NCI-H2107 (cell line): ENCODE measurements at places on chromosomes 7 and 10.

DNA sequence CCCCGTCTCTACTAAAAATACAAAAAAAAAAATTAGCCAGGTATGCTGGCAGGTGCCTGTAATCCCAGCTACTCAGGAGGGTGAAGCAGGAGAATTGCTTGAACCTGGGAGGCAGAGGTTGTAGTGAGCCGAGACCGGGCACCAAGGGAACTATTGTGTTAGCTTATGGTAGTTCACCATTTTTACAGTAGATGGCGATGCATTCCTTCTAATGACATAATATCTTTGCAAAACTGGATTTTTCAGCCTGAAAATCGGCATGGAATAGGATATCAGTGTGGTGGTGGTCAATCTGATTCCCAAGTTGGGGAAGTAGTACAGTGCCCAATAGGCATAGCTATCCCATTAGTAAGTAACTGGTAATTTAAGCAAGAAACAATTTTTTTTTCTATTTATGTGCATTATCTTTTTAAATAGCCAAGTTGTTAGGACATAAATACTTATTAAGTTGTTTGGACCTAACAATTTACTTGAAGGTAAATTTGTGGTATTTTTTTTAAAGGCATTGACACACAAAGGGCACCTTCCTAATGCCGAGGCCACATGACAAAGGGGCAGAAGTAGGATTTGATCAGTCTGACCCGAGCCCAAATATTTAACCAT, 17.6 kb upstream of the IMPDH1 start:
- DNase-seq, result peak; percentile 29

- DNase-seq, result no peak
These were observed 2.3 kb upstream of the PAPSS2 start for GRCh38 chr10:87657371-87657770.

GRCh38 chr10:116007256-116007891, 265.6 kb downstream of the GFRA1 start:
- no peak for DNase-seq

- DNase-seq, result no peak
These were observed 40.6 kb upstream of the RBAK start for GRCh38 chr7:5005066-5005465.

GRCh38 chr10:10326116-10326515, 691.6 kb upstream of the CELF2 start:
- DNase-seq, result no peak

DNA sequence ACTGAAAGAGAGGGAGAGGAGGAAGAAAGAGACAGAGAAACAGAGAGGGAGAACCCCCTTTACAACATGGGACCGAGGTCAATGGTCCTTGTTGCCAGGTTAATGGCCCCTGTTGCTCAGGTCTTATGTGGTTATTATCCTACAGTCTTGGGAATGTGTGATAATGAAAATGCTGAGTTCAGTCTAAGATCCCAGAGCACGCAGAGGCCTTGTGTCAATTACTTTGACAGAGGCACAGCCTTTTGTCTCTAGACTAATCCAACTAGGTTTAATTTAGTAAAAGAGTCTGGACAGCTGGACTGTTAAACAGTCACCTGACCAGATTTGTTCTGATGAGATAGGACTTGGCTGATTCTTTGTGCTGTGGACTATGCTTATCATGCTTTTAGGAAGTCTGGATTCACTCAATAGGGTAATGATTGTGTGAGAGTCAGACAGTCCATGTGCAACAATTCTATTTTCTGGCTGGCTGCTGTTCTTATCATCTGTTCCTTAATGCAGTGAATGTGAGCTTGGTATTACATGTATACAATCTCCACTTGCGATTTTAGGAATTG, 157.4 kb upstream of the MAGI2 start:
- DNase-seq, result no peak

DNA sequence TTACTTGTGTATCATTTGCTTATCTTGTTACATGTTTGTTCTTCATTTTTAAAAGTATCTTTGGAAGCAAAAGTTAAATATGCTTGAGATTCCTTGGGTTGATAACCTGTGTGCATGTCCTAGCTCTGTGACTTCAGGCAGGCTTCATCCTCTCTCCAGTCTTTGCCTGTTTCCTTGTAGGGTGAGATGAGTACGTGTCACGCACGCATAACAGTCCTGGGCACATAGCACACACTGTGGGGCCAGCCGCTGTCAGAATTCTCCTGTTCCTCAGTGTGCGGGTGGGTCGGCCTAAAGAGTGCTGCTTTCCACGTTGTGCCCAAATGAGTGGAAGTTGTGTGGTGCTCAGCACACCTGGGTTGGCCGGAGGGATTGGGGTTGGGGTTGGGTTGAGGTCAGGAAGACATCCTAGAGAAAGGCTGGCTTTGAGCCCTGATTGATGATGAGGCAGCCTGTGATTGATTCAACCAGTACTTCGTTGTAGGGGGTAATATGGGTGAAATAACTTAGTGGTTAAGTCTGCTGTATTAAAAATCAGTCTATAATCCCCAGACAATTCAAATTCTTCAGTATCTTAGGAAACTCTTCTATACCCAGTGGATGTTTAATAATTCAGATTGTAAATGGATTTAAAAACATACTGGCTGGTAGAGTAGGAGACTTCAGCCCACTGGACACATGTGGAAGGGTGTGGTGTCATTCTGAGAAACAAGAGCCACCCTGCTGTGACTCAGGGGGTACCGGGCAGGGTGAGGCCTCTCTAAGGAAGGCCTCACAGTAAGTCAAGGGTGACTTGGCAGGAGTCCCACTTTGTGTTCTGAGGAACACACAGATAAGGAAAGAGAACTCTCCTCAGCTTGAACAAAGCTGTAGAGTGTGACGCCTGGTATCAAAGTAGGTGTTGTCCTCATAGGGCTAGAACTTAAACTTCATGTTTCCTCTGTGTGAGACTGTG, 54.8 kb downstream of the DAGLB start:
- no peak for DNase-seq

DNA sequence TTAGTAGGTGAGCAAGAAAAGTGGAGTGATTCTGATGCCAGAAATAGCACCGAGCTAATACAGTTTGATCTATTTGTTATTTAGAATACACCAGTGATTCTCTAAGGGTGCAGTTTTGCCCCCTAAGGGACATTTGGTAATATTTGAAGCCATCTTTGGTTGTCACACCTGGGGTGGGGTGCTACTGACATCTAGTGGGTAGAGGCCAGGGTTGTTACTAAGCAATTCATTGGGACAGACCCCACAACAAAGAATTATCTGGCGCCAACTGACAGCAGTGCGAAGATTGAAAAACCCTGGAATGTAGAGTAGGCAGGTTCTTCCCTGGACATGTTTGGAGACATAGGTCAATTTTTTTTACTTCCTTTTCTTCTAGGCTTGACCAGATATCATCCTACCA, 14.6 kb downstream of the PALS2 start:
- no peak for DNase-seq

DNA sequence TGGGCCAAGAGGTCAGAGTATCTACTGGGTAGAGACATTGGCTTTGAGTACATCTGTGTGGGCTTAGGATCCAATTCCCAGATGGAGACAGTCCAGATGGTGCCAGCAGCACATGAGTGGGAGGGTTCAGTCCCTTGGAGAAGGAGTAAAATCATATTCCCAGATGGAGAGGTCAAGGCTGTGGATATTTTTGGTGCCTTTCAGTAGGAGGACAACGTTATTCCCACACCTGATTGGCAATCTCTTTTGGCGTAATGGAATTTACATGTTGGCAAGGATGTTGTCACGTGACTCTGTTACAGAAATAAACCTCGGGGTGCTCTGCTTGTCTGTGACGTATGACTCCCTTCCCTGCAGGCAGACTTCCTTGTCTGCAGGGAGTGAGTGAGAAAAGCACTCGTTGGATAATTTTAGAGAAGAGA, 27.6 kb downstream of the NPS start:
- no peak for DNase-seq

DNA sequence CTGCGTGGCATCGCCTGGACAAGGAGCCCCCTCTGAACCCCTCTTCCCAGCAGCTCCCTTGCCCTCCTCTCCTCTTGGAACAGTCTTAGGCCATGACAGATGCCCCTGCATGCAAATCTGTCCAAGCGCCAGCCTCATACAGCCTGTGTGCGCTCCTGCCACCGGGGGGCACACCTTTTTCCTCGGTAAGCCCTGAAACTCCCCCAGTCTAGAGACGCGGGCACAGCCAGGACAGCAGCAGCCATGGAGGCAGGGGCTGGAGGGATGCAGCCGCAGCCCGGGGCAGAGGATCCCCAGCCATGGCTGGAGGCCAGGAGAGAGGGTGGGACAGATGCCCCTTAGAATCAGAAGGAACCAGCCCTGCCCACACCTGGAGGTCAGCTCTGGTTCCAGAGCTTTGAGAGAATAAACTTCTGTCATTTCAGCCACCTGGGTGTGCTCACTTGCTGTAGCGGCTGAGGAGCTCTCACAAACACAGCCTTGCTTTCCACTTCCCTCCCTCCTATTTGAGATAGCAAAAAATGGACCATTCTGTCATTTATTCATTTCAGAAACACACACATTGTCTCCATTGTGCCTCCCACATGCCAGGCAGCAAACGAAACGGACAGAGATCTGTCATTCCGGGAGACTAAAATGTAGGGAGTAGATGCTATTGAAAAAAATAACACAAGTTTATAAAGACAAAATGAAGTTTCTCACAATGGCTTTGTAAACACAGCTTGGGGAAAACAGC, 241.5 kb downstream of the WDR37 start:
- no peak for DNase-seq

GRCh38 chr10:94024407-94024806, 30.7 kb downstream of the PLCE1 start:
- DNase-seq, result no peak

- no peak for DNase-seq
These were observed 32.3 kb upstream of the PRKCQ start for GRCh38 chr10:6612371-6612770.

DNA sequence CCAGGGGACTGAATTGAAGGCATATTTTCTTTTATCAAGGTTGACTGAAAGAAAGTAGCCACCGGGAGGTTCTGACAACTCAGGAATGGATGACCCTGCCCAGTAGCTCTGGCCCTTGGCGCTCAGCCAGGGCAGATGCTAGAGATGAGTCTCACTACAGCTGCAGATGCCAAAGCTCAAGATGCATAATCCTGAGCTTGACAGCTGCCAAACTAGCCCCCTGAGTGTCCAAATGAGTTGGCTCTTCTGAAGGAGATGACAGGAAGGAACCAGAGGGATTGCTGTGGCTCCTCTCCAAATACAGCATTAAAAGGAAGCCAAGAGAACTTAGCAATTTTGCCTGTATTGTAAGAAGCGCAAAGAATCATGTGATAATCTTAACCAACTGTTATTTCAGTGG, 78.4 kb downstream of the NXPH1 start:
- DNase-seq, result no peak

DNA sequence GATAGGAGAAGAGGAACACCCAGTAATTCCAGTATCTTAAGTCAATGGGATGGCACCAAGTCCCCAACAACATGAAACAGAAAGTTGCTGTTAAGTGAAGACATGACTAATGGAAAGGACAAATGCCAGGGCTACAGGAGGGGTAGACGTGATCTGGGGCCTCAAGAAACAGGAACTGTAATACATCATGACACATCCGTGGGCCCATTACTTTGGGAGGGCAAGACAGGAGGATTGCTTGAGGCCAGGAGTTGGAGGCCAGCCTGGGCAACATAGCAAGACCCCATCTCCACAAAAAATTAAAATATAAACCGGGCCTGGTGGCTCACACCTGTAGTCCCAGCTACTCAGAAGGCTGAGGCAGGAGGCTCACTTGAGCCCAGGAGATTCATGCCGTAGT, 408.6 kb upstream of the PRKCQ start:
- DNase-seq, result no peak

DNA sequence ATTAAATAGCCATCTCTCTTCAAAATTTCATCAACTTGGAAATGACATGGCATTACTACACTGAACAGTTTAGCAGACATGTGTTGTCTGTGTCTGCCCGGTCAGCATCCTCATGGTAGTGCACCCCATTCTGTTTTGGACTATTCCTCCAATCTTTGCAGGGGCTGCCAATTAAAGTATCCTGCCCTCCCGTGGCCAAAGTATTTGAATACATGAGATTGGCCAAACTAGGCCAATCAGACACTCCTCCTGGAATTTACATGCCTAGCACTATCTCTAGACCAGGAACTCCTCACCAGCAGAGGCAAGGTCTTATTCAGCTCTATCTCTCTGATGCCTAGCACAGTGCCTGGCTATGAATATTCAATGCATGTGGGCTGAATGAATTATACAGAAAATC, 4.4 kb downstream of the SHTN1 start:
- DNase-seq, result no peak

DNA sequence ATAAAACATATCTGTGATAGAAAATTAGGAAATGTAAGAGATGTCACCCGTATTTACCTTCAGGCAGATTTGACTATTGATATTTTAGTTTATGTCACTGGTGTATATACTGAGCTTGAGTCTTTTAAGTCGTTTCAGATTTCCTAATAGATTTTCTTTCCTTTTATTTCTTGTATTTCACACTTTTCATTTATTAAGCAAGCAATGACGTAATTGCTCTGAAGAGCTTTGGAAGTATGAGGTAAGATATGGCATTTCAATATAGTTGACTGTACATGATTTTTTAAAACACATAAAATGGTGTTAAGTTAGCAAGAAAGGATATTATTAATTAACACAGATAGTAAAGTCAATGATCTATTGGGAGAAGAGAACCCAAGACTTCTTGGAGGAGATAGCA, 652.6 kb downstream of the SORCS1 start:
- no peak for DNase-seq

- no peak for DNase-seq
These were observed 45.6 kb downstream of the SFMBT2 start for GRCh38 chr10:7365027-7365745.

DNA sequence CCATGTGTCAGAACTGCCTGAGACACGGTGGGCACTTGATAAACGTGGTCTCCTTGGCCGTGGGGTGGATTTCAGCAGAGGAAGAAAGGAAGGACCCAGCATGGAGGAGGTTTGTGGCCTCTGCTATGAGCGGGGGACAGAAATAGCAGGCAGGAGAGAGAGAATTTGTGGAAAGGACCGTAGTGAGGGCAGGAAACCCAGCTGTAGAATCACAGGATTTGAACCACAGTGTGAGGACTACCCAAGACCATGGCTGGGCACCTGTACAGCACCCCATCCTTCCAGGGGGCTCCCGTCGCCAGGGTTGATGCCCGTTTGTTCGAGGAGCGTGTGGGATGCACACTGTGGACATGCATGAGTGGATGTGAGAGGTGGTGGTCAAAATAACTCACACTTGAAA, 183.4 kb downstream of the PTPN20 start:
- DNase-seq, result no peak

GRCh38 chr10:14678637-14679036, 96.1 kb downstream of the FAM107B start:
- DNase-seq, result no peak

- no peak for DNase-seq
These were observed 644 bp downstream of the UMAD1 start for GRCh38 chr7:7641129-7641663.

DNA sequence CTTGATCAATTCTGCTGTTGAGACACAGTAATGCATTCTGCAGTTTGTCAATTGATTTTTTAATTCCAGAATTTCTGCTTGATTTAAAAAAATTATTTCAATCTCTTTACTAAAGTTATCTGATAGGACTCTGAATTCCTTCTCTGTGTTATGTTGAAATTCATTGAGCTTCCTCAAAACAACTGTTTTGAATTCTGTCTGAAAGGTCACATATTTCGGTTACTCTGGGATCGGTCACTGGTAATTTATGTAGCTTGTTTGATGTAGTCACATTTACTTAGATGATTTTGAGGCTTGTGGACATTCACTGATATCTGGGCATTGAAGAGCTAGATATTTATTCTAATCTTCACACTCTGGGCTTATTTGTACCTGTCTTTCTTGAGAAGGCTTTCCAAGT, 67.2 kb upstream of the NME8 start:
- DNase-seq, result no peak

GRCh38 chr10:17216901-17217395, 11.1 kb upstream of the VIM start:
- no peak for DNase-seq
